Left lung (tissue), 14 donors: ENCODE measurements at places on chromosomes 7 and 10. TPM values are rescaled to one million over a fixed set of nuclear protein-coding genes. Genes with fewer than 3 reads are reported as not detected.

Gene TYSND1
- polyA plus RNA-seq = 10.2 TPM

Gene IDI2
- not detected for polyA plus RNA-seq

Gene SDK1
- 9.8 TPM for polyA plus RNA-seq

Gene ACSM6
- 0.42 TPM for polyA plus RNA-seq

Gene MICALL2
- 7.9 TPM for polyA plus RNA-seq

Gene NEUROG3
- not detected for polyA plus RNA-seq

Gene GJD4
- not detected for polyA plus RNA-seq

Gene OPN4
- polyA plus RNA-seq = not detected

Gene SLC18A3
- polyA plus RNA-seq = not detected

Gene C10orf53
- not detected for polyA plus RNA-seq

Gene SMC3
- polyA plus RNA-seq = 88.4 TPM

Gene ARMC3
- polyA plus RNA-seq = 1.8 TPM

Gene CRHR2
- 0.24 TPM for polyA plus RNA-seq

Gene GIMAP5
- polyA plus RNA-seq = 19.7 TPM

Gene HOXA2
- polyA plus RNA-seq = 19.6 TPM

Gene TMEM225B
- 1.8 TPM for polyA plus RNA-seq

Gene CTAGE15
- 0.52 TPM for polyA plus RNA-seq

Gene CCL24
- polyA plus RNA-seq = 0.54 TPM

Gene TMEM72
- 2.0 TPM for polyA plus RNA-seq

Gene ZNF273
- 13.3 TPM for polyA plus RNA-seq

Gene ELN
- polyA plus RNA-seq = 229 TPM

Gene MCMBP
- polyA plus RNA-seq = 60.5 TPM

Gene FOXI2
- not detected for polyA plus RNA-seq

Gene PRPS1L1
- not detected for polyA plus RNA-seq

Gene SH2D4B
- polyA plus RNA-seq = 0.21 TPM

Gene LUC7L2
- polyA plus RNA-seq = 173 TPM

Gene OLAH
- polyA plus RNA-seq = 0.34 TPM
